ENCODE measurements at places on chromosomes 7 and 10.

- DNase-seq, result no peak
Measured at GRCh38 chr7:152370297-152370696, 65.5 kb downstream of the KMT2C start.

- DNase-seq, result no peak
Measured at GRCh38 chr10:112913255-112913654, 36.8 kb upstream of the TCF7L2 start.

DNA sequence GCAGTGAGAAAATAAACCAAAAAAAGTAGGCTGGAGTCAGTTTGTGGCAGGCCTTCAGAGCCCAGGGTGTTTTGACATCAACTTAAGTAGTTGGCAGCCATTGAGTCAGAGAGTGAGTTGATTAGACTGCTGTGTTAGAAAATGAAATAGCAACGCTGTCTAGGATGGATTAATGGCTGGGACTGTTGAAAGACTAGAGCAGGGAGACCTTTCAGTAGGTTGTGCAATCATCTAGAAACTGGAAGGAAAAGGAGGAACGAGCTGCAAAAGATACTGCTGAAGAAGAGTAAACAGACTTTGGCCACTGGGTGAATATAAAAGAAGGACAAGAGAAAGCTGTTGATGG, 28.6 kb upstream of the TRIL start:
- no peak for DNase-seq

DNA sequence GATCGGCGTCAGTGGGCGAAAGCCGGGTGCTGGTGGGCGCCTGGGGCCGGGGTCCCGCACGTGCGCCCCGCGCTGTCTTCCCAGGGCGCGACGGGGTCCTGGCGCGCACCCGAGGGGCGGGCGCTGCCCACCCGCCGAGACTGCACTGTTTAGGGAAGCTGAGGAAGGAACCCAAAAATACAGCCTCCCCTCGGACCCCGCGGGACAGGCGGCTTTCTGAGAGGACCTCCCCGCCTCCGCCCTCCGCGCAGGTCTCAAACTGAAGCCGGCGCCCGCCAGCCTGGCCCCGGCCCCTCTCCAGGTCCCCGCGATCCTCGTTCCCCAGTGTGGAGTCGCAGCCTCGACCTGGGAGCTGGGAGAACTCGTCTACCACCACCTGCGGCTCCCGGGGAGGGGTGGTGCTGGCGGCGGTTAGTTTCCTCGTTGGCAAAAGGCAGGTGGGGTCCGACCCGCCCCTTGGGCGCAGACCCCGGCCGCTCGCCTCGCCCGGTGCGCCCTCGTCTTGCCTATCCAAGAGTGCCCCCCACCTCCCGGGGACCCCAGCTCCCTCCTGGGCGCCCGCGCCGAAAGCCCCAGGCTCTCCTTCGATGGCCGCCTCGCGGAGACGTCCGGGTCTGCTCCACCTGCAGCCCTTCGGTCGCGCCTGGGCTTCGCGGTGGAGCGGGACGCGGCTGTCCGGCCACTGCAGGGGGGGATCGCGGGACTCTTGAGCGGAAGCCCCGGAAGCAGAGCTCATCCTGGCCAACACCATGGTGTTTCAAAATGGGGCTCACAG, 1.1 kb downstream of the EGFR start:
- DNase-seq, result no peak

DNA sequence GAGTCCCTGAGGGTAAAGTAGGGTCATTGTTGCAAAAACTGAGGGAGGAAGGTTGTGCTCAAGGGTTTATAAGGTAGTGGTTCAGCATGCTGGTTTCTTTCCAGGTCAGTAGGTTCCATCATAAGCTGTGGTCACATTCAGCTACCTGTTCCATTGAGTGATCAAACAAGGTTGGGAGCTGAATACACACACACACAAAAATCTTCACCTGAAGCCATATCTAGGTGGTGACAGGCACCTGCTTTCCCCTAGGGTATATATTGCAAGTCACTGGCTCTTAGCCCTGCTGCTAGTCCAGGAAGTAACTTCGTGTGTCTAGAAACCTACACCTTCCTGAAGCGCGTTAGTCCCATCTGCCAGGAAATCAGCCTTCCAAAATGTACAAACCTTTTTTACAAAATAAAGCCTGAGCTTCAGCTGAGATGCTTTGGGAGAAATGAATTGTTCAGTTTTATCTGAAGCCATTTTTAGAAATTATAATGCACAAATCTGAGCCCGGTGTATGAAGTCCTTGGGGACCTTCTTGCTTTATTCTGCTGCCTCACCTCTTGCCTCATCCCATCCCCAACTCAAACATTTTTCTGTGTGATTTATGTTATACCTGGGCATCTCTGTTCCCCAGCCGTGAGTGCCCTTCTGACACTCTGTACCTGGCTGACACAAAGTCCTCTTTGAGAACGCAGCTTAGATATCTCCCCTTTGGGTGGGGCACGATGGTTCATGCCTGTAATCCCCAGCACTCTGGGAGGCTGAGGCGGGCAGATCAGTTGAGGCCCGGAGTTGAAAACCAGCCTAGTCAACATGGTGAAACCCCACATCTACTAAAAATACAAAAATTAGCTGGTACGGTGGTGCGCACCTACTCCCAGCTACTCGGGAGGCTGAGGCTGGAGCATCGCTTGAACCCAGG, 10.6 kb upstream of the LAMTOR4 start:
- DNase-seq, result peak; percentile 33

- no peak for DNase-seq
Measured at GRCh38 chr7:37342176-37342687, 106.4 kb downstream of the ELMO1 start.

DNA sequence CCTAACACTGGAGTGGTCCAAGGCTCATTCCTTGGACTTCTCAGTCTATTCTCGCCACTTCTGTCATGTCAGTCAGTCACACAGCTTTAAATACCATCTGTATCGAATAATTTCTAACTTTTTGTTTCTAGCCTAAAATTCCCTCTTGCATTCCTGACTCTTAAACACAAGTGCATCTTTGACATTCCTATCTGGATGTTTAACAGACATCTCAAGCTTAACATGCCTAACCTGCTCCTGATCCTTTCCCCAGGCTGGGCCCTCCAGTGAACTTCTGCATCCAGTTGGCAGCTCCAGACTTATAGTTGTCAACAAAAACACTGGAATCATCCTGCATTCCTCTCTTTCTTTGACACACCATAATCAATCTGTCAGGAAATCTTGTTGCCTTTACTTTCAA, 4.5 kb upstream of the ABCB4 start:
- no peak for DNase-seq

DNA sequence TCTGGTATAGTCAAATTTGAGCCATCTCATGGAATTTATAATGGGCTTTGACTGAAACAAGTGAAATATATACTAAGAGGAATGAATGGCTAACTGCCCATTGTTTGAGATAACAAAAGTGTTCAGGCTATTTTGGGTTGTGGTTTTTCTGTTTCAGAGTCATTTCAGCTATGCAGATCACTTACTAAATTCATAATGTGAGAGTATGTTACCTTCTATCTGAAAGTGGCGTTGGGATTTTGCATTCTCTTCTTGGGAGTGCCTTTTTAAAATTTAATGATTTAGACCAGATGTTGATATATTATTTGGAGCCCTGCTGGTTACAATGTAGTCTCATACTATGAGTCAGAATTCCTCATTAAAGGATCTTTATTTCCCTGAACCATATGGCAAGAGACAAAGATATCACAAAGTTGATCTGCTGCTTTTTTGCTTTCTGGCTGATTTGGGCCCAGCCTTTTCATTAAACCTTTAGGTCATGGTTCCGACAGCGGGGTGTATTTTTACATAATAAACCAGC, 10.4 kb downstream of the VCL start:
- DNase-seq, result no peak

GRCh38 chr10:98748298-98748697, 301.6 kb upstream of the HPS1 start:
- no peak for DNase-seq

GRCh38 chr7:44757739-44758138, 9.1 kb downstream of the ZMIZ2 start:
- no peak for DNase-seq

DNA sequence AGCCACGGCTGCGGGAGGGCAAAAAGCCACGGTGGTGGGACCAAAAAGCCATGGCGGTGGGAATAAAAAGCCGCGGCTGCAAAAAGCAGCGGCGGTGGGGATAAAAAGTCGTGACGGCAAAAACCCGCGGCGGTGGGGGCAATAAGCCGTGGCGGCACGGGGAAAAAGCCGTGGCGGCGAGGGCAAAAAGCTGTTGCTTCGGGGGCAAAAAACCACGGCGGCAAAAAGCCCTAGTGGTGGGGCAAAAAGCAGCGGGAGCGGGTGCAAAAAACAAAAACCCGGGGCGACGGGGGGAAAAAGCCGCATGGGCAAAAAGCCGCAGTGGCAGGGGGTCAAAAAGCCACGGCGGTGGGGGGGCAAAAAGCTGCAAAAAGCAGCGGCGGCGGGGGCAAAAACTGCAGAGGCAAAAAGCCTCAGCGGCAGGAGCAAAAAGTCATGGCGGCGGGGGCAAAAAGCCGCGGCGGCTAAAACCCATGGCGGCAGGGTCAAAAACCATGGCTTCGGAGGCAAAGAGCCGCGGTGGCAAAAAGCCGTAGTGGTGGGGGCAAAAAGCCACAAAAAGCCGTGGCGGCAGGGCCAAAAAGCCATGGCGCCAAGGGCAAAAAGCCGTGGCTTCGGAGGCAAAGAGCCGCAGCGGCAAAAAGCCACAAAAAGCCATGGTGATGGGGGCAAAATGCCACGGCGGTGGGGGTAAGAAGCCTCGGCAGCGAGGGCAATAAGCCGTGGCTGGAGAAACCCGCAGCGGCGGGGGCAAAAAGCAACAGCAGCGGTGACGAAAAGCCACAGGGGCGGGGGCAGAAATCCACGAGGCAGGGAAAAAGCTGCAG, 525.8 kb downstream of the ZNF33B start:
- DNase-seq, result no peak

DNA sequence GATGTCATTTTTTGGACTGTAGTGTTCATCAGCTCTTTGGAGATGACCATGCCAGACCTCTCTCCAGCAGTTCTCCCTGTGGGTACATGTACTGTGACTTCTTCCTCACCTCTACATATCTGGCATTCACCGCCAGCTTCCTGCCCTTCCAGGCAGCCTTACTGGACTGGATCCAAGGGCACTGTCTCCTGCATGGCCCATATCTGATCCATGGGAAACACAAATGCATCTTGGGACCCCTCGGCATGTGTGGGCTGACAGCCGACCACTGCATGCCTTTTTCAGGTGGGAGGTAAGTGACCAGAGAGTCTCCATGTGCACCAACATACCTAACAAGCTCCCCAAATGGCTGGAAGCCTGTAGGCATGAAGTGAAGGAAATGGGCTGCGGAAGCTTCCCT, 3.9 kb upstream of the BLVRA start:
- no peak for DNase-seq

DNA sequence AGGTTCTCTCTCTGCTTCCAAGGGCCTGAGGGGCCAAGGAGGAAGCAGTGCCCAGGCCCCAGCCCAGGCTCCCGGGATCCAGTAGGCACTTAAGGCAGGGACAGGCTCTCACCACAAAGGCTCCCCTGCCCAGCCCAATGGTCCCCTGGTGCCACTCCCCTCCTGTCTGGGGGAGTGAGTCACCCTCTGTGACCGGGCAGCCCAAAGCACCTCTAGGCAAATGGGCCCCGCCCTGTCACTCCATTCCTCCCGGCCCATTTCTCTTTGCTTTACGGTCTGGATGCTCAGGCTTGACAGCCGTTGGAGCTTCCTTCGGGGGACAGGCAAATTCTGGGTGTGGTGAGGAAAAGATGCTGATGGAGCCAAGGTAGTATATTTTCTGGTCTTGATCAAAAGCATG, at the start of gene CALHM3:
CALHM3 (minus strand) TSS at position 106 of the 400 bp plus-strand sequence. CDS start 208 bp downstream, outside the sequence.
- no peak for DNase-seq

GRCh38 chr10:4677296-4678021, 148.5 kb upstream of the AKR1E2 start:
- no peak for DNase-seq

- no peak for DNase-seq
Measured at GRCh38 chr7:136064627-136065237, 87.6 kb upstream of the MTPN start.

DNA sequence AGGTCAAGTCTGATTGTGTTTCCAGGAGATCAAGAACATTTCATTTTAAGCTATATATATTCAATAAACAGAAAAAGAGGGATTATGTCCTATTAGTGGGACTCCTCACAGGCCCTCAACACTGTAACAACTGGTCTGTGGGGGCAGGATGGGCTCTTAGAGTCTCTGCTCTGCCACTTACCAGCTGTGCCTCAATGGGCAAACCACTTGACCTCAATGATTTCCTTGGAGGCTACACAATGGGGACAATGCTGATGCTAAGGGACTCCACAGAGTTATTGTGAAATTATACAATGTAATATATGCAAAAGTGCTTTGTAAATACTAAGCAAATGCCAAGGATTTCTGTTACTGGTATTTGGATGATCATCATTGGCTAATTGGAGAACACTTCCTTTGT, 33.2 kb upstream of the MXI1 start:
- no peak for DNase-seq

GRCh38 chr7:93202594-93203250, 23.5 kb downstream of the HEPACAM2 start:
- no peak for DNase-seq

- DNase-seq, result no peak
Measured at GRCh38 chr10:121598263-121599249, at the start of gene FGFR2. Gene FGFR2 (minus strand): TSS chr10:121598444. CDS start chr10:121593817, 4,627 bp downstream.

GRCh38 chr10:69668721-69669120, 38.7 kb downstream of the FAM241B start:
- no peak for DNase-seq

DNA sequence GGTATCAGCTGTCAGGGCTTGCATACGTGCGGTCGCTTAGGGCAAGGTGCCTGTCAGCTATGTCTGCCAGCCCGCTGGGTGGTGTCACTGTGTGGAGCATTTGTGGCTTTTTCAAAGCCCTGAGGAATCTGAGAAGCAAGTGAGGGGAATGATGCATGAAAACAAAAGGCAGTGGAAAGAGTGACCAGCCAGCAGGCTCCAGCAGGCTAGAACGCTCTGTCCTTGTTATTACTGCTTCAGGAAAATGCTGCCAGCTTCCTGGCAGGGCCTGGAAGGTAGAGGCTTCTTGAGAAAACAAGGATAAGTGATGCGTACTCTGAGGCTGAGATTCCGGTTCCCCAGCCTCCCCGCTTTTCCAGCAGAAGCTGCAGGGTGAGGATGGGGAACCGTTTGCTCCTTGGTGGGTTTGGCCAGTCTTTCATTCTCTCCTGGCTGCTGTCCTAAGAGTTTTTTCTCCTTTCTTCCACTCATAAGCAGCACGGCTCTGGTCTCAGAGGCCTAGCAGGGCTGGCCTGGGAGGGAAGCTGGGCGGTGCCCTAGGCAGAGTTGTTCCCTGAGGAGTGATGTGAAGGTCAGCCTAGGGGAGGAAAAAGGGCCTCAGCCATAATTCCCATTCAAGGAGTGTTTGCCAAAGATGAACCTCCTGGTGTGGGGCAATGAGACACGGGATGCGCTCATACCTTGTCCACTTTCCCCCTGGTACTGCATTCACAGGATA, 42.8 kb upstream of the MKLN1 start:
- no peak for DNase-seq

GRCh38 chr10:98388101-98388655, 26.8 kb downstream of the PYROXD2 start:
- no peak for DNase-seq

- no peak for DNase-seq
Measured at GRCh38 chr10:72158176-72158575, 57.6 kb upstream of the ANAPC16 start.

- no peak for DNase-seq
Measured at GRCh38 chr10:130847170-130847569, 464.4 kb downstream of the TCERG1L start.

GRCh38 chr10:52194716-52195115, 119.4 kb upstream of the DKK1 start:
- no peak for DNase-seq
